Activated CD4-positive, alpha-beta T cell treated with anti-CD3 and anti-CD28 coated beads for 24 hours (primary cell): ENCODE measurements at places on chromosomes 12 and 14.

- DNase-seq, result no peak
Measured at GRCh38 chr12:48956279-48957140, 777 bp downstream of the ARF3 start.

- no peak for DNase-seq
Measured at GRCh38 chr14:37948266-37948665, 259.4 kb upstream of the SSTR1 start.

GRCh38 chr14:54691525-54692283, 124.8 kb downstream of the SAMD4A start:
- DNase-seq, result peak; percentile 26

GRCh38 chr14:55448141-55448614, 7.8 kb upstream of the TBPL2 start:
- DNase-seq, result peak; percentile 23

- no peak for DNase-seq
Measured at GRCh38 chr12:131783915-131784541, 44.2 kb upstream of the MMP17 start.

DNA sequence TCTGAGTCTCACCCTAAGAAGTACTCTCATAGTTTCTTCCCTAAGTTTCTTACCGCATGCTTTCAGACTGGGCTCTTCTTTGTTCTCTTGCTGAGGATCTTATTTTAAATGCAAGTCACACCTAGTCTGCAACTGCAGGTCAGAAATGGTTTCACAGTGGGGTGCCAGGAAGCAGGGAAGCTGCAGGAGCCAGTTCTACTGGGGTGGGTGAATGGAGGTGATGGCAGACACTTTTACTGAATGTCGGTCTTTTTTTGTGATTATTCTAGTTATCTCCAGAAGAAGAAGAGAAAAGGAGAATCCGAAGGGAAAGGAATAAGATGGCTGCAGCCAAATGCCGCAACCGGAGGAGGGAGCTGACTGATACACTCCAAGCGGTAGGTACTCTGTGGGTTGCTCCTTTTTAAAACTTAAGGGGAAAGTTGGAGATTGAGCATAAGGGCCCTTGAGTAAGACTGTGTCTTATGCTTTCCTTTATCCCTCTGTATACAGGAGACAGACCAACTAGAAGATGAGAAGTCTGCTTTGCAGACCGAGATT, 1.7 kb downstream of the FOS start:
- DNase-seq, result no peak

DNA sequence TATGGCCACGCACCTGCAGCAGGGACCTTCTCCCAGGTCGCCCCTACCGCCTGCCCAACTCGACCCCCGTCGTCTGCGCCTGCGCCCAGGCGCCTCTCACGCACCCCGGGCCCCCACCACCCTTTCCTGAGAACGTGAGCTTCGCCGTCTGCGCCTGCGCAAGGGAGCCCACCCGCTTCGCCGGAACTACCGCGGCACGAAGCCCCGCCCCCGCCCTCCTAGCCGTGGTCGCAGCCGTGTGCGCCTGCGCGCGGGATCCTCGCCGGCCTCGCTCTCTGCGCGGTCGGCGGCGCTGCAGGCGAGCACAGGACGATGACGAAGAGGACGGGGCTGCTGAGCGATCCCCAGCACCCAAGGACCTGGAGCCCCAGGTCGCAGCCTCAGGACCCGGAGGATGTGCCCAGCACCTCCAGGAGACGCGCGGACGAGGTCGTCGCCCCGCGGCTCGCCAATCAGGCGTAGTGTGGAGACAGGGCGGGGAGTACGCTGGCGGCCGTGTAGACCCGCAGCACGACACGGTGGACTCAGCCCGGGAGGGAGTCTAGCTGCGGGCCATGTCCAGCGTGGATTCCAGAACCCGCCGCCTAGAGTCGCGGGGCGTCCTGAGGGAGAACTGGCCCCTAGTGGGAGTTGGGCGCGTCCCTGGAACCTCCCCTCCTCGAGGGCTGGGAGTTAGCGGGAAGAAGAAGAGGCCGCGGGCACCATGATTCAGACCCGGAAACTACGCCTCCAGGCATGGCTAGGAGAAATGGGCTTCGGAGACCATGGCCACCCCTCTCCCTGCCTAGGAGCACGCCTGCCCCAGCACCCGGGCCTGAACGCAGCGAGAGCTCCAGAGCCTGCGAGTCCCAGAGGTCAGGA, 1120.8 kb upstream of the TMEM132C start:
- DNase-seq, result peak; percentile 74

GRCh38 chr12:5586201-5586600, 154.3 kb downstream of the NTF3 start:
- no peak for DNase-seq

DNA sequence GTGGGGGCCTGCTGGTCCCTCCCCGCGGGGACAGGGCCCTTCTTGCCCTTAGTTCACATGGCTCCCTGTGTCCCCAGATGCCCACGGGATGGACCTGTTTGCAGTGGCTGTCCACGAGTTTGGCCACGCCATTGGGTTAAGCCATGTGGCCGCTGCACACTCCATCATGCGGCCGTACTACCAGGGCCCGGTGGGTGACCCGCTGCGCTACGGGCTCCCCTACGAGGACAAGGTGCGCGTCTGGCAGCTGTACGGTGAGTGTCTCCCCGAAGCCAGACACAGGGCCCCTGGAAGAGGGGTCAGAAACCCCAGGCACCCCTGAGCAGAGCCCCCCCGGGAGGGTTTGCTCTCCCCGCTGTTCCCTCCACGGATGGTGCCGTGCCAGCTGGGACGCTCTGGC, 13.4 kb downstream of the MMP17 start:
- no peak for DNase-seq

GRCh38 chr12:121520586-121521086, 60.2 kb downstream of the KDM2B start:
- DNase-seq, result no peak
